Neuronal stem cell (in vitro differentiated cells): ENCODE measurements at places on chromosomes 2 and 18.

DNA sequence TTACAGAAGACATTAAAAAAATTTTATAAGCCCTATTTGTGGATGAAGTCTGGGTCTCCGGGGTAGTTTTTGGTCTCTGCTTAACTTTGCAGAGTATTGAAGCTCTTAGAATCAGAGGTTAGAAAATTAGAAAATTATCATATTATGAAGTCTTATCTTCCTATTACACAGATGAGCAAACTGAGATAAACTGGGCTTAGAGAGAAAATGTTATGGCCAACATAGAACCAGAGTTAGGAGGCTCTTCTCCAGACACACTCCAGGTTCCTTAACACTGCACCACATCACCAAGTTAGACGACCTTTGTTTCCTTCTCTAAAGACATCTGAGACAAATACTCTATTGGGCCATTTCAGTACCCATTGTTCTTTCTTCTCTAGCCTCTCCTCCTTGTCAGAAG lies 36.7 kb upstream of the NEB start:
- DNase-seq = no peak

DNA sequence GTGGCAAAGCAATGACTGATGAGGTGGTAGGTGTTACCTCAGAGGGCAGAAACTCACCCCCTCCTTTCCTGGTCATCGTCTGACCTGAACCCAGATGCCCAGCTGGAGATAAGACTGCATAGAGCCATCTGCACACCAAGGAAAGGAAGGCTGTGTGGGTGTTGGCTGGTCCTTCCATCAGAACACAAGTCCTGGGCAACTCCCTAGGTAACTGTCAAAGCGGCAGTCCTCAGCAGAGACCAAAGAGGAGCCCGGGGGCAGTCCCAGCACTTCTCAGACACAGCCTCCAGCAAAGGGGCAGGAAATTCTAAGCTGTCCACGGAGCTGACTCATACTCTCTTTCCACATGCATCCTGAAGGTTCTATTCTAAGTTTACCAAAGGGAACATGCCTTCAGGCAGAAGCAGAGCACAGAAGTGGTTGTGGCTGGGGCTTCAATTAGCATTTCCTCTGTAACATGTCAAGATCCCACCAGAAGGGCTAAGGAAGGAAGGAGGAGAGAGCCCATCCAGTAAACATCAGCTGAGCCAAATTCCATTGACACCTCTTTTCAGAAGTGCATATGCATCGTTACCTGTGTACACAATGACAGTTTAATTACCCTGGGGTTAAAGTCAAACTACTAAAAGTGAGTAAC lies 54.7 kb downstream of the SPRED2 start:
- no peak for DNase-seq

GRCh38 chr2:217611056-217611455 lies 391.7 kb downstream of the TNS1 start:
- DNase-seq = no peak

GRCh38 chr2:46294176-46294836 lies 2.9 kb upstream of the EPAS1 start:
- DNase-seq = no peak

DNA sequence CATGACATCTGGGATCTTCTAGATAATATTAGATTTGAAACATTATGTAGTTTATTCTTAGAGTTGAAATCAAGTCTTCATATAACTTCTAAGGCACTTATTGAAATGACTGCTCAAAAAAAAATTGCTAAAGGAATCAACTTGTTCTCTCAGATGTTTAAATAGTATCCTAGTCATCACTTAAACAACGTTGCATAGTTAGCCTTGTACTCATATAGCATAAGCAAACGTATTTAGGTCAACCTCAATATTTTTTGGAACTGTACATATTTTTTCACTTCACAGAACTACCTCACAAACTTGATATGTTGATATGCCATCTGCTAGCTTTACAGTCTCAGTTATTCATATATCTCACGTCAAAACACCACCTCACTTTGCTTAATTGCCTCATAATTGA lies 47.1 kb upstream of the CREB1 start:
- no peak for DNase-seq

DNA sequence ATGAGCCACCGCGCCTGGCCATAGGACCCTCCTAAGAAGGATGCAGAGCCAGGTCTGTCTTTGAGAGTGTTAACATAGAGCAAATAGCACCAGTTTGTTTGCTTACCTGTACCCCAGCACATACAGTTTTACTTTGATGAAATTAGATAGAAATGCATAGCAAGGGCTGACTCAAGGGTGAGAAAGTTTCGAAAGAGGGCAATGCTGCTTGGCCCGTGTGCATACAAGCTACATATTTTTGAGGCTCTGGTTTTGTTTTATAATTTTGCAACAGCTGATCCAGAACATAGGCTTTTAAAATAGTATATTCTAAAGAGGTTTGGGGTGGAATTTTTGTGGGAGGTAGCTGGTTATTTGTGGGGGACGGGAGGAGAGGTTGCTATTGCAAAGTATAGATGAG lies 151.7 kb downstream of the MCFD2 start:
- no peak for DNase-seq

DNA sequence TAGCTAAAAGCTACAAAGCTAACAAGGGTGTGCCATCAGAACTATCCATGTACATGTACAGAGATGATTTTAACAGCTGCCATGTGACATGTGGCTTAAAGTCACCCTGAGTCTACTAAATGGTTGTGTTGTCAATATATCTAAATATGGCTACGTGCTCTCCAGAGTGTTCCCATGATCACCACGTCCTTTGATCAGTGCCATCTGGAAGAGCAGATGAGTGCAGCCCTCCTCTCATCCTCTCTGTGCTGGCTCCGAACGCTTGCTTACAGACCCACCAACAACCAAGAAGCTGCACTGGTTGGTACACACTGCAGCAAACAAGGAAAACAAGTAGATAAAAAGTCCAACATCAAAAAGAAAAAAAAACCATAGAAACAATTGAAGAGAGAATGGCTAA lies 88.6 kb upstream of the NARS1 start:
- no peak for DNase-seq

DNA sequence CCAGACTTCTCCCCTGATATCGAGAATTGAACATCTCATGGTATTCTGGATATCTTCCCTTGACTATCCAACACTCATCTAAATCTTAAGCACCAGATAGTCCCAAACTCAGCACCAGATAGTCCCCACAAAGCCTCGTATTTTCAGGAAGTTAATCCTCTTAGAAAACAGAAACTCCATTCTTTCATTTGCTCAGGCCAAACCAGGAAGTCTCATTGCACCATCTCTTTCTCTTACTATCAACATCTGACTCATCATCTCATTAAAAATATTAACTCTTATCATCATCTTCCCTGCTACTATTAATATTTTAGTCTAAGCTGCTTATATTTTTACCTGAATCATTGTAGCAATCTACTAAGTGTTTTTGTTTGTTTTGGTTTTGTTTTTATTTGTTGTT lies 286.4 kb downstream of the GALNT13 start:
- no peak for DNase-seq

- DNase-seq = no peak
These were observed 11.2 kb downstream of the COPS8 start for GRCh38 chr2:237096911-237097310.

DNA sequence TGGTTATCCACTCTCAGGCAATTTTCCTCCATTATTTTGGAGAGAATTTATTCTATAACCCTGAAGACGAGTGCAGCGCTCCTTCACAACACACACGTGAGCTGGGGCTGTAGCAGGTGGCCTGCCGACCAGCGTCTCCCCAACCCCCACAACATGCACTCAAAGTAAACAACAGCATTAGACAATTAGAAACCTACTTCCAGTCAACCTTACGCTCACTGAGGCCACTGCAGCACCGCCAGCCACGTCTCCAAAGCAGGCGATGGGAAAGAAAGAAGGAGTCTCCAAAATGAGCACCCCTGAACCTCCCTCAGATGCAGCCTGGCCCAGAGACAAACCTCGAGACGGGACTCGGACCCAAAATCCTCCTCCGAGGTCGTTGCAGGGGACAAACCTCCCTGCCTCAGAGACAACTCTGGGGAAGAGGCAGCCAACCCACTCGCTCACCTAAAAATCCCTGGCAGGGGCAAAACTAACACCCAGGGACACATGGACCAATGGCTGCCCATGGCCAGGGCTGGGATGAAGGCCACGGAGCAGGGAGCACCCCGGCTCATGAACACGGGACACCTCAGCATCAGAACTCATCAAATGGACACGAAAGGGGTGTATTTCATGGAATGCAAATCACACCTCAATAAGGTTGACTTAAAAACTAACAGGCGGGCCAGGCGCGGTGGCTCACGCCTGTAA lies 2.6 kb downstream of the SLC66A2 start:
- no peak for DNase-seq

DNA sequence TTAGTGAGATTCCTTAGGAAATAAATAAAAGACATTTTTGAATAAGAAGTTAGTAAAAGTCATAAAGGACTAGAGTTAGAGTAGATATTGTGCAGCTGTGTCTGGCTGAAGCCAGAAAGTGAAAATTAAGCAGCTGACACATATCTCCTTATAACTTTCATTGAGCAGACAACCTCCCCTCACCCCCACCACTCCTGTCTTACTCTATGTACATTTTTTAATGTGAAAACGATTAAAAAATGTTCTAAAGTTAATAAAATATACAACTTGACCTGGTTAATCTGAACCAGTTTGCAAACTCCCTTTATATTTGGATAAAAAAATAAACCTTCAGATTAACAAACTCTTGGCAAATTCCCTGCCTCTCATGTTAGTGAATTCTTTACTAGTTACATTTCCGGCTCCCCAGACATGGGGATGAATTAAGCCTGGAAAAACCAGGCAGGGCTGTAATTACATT lies 462.8 kb downstream of the MEIS1 start:
- DNase-seq = no peak

DNA sequence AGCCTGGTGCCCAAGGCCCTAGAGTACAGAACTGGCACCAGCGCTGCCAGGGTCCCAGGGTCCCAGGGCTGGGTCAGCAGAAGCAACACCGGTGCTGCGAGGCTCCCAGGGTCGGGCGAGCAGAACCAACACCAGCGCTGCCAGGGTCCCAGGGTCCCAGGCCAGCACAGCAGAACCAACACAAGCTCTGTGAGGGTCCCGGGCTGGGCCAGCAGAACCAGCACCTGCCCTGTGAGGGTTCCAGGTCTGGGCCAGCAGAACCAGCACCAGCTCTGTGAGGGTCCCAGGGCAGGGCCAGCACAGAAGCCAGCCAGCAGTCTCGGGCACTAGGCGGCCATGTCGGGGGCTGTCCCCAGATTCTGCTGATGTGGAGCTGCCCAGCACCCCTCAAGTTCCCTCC lies 93.1 kb downstream of the GALR1 start:
- DNase-seq = no peak

DNA sequence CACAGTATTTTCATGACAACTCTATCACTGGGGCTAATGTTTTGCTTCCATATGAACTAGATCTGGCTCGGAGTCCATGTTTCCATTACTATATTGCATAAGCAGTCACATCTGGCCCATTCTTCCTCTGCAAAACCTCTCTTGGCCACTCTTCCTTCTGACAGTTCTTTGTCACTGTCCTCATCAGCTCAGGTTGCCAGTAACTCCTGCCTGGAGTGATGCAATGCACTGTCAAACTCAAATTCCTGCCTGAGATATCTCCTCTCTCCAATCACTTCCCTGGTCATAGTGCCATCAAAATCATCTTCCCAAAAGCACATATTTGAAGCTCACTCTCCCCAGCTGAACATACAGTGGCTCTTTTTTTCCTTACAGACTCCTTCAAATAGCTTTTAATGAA lies 66.1 kb downstream of the COLEC12 start:
- DNase-seq = no peak
